ENCODE measurements at places on chromosomes 3 and 15.

GRCh38 chr15:32790352-32790999 is 72.7 kb downstream of the GREM1 start:
- DNase-seq: peak; percentile 22

DNA sequence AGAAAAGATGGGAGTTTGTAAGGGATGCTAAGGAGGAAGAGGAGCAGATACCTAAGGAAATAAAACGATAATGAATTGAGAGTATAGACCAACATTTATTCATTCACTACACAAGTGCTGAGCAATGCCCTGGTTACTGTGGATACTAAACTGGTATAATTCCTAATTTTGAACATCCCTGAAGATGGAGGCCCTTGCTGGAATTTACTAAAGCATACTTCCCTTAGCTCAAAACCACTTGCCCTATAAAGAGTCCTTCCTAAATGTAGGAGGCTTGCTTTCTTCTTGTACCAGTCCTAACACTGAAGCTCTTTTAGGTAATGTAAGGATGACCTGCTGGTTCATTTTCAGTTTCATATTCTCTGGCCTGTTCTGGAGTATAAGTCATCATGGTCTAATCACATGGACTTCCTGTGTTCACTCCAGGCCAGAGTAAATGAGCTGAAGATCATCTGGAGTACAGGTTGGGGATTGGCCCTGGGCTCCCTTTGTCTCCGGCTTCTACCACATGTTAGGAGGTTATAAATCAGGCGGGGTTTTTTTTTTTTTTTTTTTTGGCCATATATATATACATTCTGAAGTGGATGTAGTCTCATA is 40.1 kb upstream of the MTMR10 start:
- peak; percentile 9 for DNase-seq

DNA sequence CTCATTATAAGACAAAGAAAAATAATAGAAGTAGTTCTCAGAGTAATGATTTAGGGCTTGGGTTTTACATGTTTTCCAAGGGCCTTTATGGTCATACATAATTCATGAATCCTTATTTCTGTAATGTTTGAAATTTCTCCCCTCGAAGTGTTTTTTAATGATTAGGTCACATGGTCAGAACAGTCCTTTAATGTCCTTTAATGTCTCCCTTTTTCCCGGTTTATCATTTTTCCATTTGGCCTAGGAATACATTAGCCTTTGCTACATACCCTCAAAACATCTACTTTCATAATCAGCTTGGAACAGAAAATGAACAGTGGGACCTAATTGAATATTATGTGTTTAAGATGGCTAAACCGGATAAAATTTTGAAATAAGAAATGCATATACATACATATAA is 159.9 kb upstream of the ROBO2 start:
- DNase-seq: no peak

GRCh38 chr15:101052681-101053121 is 133.5 kb downstream of the LRRK1 start:
- DNase-seq: no peak

DNA sequence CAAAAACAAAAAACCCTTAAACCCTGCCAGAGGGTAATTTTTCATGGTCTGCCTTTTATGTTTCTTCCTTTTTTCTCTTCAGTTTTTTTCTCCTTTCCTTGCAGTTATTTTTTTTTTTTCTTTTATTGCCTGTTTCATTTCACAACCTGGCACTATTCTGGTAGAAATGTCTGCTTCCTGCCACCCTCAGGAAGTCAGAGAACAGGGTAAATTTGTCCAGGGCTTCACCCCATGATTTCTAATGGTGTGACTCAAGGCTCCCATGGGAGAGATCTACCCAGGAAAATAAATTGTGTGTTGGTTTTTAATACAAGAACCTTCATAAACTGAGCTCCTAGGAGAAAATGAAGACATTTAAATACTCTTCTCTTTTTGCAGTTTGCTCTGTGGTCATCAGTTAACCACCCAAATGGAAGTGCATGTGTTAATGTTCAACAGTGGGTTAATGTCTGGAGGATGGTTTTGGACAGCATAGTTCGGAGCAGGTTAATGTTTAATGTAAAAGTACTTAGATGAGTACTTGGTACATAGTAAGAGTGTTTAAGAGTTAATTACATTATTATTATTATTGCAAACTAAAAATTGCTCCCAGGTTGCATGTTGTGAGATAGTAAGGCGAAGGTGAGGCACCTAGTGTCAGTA is 45.9 kb downstream of the CGNL1 start:
- peak; percentile 61 for DNase-seq

- no peak for DNase-seq
Observed at GRCh38 chr15:77871852-77872371, 205.6 kb downstream of the TBC1D2B start.

DNA sequence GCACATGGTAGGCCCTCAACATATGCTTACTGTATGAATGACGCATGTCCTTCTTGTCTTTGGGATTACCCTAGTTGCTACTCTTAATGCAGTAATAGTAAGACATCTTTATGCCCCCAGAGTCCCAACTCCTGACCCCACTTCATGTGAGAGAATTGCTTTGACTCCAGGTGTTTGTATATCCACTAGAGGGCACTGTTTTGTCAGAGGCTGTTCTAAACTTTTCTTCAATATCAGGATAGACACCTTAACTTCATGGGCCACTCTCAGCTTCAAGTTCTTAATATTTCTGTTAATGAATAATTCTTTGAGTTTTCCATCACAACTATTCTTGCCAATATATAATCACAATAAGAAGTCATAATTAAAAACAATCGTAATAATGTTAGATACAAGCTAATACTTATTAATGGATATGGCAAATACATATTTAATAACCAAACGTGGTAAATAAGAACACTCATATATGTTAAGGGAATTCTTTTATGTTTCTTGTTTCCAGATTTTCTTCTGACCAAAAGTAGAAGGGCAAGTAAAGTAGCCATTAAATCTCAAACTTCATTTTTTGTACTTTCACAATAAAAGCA is 337.2 kb upstream of the DNAJC19 start:
- peak; percentile 52 for DNase-seq

- no peak for DNase-seq
Observed at GRCh38 chr3:23203708-23204330, 692 bp downstream of the UBE2E2 start.

DNA sequence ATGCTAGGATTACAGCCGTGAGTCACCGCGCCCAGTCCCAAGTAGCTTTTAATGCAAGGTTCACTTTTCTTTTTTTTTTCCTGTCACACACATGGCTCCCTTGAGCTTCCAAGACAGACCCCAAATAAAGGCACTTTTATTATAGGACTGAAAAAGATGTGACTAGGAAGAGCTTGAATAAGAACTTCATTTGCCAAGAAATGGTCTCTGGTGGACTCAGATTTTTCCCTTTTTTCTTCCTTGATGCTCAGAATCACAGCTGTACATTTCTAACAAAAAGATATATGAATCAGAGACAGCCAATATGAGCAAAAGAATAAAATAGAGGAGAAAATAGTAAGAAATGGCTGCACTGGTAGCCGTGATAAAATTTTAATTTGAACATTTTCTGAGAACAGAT is 337.2 kb downstream of the MAGI1 start:
- no peak for DNase-seq

DNA sequence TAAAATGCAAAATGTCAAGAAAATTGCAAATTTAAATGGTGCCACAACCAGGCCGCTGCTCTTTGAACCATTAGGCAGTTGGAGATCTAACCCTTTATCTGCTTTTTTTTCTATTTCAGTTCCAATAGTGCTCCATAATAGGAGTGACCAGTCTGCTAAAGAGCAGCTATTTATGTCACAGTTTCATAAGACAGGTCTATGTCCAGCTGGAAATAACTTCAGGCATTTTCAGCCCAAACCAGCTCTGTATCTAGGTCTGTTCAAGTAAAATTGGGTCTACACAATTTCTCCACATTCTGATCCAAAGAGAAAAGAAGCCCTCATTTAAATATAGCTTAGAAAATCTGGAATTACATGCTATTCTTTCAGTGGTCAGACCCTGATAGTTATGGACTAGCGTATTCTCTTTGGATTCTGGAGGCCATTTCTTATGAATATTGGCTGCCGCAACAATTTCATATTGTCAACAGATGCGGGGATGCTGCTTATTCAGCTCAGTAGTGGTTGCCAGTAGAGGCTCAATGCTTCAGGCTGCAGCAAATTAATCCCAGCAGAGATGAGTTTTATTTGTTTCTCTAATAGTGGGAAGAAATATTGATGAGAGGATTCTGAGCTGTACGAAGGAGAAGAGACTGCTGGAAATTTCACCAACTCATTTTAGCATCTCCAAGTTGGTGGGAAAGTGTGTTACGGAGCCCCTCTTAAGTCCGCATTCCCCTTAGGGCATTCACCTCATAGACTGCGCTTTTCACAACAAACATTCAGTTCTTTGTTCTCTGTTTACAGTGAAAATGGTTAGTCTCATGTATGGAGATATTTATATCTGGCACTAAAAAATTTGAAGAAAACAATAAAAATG is 887.0 kb downstream of the ROBO1 start:
- no peak for DNase-seq

- peak; percentile 19 for DNase-seq
Observed at GRCh38 chr15:58212909-58213526, 74.8 kb downstream of the AQP9 start.

DNA sequence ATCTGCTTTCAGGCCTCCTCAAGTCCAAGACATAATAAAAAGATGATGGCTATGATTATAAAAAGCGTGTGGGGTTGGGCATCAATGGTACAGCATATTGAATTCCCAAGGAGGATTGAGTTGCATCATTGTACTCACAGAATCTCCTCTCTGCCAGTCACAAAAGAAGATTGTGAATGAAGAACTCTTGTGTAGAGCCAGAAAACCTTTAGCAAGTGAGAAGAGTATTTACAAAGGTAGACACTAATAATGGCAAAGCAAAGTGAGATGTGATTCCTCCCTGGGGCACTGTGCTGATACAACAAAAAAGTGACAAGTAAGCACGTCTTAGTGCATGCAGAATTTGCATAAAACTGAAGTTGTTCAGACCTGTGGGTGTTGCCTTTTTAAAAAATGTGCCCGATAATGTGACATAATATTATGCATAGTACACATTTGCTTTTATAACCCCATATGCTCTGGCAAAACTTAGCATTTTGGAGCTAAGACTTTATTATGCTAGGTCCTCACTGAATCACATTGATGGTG is 291.2 kb upstream of the TBC1D5 start:
- no peak for DNase-seq

DNA sequence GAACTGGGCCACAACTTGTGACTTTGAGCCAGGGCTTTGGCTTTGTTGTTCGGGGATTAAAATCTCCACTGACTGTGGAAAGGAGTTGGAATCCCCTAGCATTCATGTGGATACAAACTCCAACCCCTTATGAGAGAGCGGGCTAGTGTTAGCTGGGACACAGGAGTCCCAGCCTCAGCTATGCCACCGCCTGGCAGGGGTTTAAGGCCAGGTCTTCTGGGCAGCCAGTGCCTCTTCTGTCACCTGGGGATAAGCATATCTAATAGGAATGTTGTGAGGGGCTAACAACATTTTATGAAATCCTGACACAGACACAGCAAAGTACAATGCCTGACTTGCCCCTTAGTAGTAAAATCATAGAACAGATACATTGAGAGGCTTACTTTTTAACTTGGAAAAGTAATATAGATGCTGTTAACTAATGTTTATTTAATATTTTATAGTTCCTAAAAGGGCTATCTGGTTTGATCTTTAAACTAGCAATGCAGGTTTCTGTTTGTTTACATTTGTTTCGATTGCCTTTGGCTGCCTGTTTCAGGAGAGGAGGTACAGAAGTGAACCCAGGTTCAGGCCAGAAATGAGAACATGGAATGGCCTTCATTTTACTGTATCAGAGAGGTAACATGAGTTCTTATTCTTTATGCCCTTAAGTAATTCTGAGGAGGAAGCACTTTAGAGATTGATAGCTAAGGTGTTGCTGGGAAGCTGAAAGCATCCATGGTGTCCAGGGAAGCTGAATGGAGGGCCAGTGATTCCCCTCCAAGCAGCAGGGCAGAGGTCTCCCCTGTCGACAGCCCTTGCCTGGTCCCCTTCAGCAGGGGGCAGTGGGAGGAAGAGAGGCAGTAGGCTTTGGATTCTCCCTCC is 8.7 kb downstream of the GPR160 start:
- no peak for DNase-seq

- DNase-seq: no peak
Observed at GRCh38 chr3:113331187-113331586, 110.1 kb downstream of the CFAP44 start.

DNA sequence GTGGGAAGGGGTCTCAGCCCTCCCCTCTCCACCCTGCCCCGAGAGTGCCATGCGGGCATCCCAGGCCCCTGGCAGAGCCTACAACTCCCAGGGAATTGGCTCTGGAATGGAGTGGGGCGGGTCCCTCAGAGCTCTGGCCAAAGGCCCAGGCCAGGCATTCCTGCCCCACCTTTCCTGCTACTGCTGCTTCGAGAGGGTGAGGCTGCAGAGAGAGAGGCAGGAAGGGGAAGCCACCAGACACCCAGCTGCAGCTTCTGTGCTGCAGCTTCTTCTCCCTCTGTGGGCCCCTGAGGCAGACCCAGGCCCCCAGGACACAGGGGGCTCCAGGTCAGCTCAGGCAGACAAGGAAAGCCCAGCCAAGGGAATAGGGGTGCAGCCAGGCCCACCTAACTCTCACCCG is 2.7 kb downstream of the ALS2CL start:
- no peak for DNase-seq

GRCh38 chr15:43463507-43463906 is 29.4 kb downstream of the TP53BP1 start:
- DNase-seq: no peak

DNA sequence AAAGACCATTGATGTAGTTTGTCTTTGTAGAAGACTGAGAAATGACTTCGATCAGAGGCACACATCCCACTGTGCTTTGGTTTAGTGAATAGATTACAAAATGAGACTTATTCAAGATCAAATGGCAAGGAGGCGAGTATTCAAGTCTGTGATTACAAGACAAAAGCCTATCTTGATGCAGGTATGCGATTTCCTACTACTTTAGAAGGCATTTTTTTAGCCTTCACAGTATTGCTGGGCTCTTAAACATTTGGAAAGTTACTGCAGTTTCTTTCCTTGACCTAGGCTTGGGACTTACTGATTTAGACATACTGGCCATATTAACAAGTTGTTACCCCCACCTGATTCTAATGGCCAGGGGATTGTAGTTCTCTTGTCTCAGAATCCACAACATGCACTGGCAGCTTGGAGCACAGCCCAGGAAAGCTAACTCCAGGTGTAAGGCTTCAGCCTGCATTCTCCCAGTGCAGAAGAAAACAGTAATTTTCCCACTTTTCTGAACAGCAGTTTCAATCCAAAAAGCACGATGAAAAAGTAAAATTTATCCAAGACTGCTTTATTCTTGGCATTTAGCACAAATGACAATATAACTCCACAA is 311.6 kb downstream of the EPHA6 start:
- no peak for DNase-seq

- DNase-seq: peak; percentile 2
Observed at GRCh38 chr15:53611145-53611920, 148.1 kb downstream of the WDR72 start.

- DNase-seq: no peak
Observed at GRCh38 chr3:12574661-12575060, 17.8 kb downstream of the MKRN2 start.

Data from kidney glomerular epithelial cell (primary cell).